SK-N-DZ (cell line): ENCODE measurements at places on chromosomes 12 and 14.

GRCh38 chr14:50022661-50023060 is 93.7 kb downstream of the VCPKMT start:
- DNase-seq: no peak

DNA sequence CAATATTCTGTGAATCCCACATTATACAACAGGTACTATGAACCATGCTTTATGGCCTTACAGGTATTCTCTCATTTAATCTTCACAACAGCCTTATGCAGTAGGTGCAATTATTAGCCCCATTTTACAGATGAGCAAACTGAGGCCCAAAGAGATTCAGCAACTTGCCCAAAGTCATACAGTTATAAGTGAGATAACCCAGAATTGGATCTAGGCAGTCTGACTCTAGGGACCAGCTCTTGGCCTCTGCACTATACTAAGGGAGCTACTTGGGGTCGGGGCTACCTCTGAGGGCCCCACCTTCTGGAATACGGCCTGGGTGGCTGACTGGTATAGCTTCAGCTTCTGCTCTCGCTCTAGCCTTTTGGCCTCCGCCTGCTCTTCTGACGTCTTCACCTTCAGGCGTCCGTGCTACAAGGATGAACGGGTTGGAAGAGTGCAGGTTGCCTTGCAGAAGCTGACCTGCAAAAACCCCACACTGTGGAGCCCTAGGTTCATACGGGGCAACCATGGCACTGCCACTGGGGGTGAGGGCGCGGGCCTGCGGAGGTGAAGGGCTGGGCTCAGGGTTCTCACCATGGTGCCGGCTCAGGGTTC is 762 bp downstream of the RABGGTA start:
- DNase-seq: no peak

GRCh38 chr14:82536566-82536965 is 1002.9 kb upstream of the SEL1L start:
- no peak for DNase-seq

DNA sequence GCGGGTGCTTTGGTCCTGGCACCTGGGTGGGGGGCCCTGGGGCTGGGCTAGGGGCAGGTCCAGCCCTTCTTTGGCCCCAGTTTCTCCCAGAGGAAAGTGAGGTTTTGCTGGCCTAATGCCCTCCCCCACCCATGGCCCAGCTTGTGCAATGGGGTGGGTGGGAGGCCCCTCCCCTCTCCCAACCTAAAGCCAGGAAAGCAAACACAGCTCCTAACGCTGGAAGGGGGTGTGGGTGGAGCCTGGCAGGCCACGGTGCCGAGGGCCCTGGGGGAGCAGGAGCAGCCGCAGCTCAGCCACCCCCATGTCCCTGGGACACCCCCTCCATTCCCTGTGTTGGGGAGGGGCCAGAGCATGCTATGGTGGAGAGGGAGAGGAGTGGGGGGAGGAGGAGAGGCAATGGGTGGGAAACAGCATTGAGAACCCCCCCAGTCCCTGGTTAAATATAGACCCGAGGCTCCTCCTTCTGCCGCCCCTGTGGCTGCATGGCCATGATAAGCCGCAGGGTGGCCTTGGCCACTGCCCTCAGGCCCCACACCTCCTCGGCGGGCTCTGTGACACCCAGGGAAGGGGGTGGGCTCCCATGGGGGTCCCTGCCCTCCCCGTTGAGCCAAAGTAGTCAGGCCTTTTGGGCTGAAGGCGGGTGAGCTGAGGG is 4.7 kb downstream of the EXOC3L4 start:
- DNase-seq: no peak

DNA sequence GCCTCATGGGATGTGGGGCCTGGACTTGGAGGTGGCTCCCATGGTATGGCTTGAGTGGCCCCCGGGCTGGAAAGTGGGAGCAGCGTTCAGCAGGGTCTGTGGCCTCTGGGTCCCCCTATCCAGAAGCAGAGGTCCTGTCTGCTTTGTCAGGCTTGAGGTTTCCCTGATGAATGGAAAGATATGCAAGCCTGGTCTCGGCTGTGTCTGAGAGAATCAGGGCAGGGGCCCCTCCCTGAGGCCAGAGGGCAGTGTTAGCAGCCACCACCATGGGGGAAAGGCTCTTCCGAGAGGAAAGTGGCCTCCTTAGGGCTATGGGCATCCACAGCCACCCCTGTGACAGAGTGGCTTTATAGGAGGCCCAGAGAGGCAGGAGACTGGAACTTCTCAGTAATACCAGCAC is 128.2 kb downstream of the VRK1 start:
- peak; percentile 48 for DNase-seq

DNA sequence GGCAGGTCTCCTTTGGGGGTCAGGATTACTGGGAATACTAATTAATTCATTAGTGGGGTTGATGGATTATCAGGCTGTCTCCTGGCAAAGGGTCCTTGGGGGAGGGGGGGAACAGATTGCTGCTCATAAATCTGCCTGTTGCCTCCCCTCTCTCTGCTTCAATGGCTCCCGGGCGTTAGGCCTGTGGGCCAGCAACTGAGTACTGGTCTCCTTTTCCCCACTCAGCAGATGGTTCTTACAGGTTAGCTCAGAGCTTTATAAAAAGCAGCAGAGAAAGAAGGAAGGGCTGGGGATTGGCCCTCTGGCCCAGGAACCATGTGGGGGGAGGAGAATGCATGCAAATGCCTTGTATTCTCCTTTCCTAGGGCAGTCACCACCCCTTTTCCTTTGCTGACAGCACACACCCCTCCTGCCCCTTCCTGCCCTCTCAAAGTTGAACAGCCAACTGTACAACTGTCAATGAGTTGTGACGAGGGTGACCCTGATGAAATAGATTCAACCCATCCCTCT is 2.3 kb upstream of the NEUROD4 start:
- no peak for DNase-seq

- no peak for DNase-seq
These were observed 314.8 kb upstream of the FKBP4 start for GRCh38 chr12:2479851-2480535.

DNA sequence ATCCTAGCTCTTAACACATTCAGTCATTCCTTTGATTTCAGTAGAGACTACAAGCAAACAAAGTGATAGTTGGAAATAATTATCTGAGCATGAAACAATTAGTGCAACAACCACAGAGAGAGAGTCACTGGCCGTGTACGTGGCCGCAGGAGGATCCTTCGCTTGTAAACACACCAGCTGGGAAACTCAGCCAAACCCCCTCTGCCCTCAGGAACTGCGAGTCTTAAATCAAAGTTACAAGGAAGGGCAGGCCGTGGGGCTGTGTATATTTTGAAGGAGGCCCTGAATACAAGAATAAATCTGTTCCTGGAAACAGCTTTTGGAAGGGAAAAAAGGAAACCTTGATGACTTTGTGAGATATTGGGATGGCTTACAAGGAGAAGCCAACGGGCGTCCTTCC is 164.5 kb downstream of the ANO2 start:
- DNase-seq: no peak

DNA sequence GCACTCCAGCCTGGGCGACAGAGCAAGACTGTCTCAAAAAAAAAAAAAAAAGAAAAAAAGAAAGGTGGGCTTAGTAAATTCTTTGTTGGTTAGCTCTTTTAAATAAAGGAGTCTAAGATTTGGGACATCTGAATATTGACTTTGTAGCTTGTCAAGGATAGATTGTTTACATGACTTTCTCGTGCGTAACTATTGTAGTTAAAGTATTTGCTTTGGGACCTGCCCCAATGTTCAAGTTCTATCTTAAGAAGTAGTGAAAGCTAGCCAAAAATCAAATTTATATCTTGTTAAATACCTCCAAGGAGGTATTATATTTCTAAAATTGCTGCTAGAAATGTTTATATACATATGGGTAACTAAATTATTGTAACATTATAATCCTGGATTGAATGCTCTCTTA is 32.4 kb downstream of the PTPN21 start:
- DNase-seq: no peak

GRCh38 chr12:19688532-19688931 is 249.2 kb downstream of the AEBP2 start:
- no peak for DNase-seq

DNA sequence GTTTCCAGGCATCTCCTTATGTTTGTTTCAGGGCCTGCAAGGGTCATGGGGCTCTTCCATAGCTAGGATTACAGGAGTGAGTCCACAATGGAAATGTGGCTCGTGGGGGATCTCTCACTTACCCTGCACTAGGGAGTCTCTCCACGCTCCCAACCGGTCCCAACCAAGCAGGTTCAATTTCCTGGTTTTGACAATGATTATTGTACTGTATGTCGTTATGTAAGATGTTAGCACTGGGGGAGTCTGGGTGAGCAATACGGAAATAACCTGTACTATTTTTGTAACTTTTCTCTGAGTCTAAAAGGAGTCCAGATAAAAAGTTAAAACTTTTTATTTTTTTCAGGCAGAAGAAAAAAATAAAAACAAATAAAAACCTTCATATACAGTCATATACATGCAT is 325.7 kb upstream of the RGS6 start:
- no peak for DNase-seq

DNA sequence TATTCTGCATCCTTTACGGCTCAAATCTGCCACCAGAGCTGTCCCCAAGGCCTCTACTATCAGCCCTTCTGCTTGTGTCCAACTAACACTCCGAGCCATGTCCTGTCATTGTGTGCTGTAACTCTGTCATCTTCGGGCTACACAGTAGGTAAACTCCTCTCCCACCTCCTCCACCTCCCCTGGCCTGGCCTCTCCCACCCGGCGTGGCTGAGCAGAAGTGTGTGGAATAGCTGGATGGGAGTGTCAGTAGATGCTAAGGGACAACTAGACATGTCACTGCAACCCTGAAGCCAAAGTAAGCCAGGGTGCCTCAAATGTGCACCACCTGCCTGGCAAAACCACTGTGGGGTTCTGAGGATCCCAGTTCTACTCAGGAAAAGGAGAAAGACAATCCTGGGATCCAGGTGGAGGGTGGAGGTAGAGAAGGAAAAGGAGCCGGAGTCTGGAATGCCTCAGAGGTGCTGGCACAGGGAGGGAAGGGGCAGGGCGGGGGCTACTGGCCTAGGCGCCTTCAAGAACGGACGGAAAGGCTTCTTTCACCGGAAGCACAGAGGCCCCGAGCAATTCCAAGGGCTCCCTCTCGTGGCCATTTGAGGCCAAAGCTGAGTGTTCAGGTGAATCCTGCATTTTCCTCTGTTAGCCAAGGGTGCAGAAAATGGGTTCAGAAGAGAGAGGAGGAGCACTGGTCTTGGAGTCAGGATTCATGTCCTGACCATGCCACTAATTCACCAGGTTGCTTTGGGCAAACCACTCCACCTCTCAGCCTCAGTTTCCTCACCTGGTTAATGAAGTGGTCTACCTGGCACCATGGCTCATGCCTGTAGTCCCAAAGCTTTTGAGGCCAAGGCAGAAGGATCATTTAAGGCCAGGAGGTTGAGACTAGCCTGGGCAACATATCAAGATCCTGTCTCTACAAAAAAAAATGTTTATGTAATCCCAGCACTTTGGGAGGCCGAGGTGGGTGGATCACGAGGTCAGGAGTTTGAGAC is 20.5 kb upstream of the FAM181A start:
- peak; percentile 63 for DNase-seq

GRCh38 chr12:51124504-51124903 is 41.1 kb upstream of the CSRNP2 start:
- DNase-seq: no peak

GRCh38 chr14:92259613-92260357 is 63.2 kb upstream of the SLC24A4 start:
- DNase-seq: no peak

- no peak for DNase-seq
These were observed 111.5 kb upstream of the BCL2L14 start for GRCh38 chr12:11959117-11959823.

DNA sequence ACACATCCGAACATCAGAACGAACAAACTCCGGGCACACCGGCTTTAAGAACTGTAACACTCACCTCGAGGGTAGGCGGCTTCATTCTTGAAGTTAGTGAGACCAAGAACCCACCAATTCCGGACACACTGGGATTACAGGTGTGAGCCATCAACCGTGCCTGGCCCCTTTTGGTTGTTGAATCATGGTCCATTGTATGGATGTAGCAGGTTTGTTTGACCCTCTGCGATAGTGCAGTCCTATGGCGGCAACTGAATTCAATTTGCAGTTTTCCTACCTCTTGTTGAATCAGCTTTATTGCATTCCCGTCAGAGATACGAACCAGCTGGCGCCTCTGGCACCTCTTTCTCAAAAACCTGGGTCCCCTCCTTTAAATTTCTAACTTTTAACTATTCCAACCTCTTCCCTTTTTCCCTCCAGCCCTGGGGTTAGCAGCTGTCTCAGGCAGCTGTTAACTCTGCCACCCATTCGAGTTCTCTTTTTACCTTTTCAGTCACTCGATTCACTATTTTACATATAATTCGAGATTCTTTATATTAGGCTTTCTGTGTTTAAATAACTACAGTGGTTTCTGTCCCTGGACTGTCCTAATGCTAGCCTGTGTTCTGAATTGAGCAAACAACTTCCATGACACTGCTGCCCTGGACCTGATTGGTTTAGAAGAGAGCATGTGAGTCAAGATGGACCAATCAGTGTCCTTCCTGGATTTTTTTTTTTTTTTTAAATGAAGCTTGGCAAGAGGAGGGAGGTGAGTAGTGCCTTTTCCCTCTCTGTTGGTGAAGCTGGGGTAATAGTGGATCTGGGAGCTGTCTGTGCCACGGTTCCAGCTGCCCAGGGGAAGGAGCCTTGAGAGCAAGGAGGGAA is 261.5 kb downstream of the PCNX1 start:
- DNase-seq: no peak

- no peak for DNase-seq
These were observed 17.4 kb downstream of the TIMELESS start for GRCh38 chr12:56431850-56432249.

DNA sequence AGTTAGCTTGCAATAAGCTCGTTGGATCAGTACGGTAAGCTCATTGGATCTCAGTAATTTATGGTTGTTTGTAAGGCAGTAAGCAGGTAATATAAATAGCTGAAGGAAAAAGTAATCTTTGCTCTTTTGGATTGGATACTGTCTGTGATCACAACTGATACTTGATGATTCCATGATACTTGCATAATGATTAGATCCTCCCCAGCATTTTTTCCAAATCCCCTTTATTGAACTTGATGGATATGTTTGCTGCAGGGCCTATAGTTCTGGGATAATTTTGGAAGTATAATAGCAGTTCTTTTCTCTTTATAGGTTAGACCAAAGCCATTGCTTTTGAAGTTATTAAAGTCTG is 5.2 kb downstream of the MDM2 start:
- DNase-seq: no peak

DNA sequence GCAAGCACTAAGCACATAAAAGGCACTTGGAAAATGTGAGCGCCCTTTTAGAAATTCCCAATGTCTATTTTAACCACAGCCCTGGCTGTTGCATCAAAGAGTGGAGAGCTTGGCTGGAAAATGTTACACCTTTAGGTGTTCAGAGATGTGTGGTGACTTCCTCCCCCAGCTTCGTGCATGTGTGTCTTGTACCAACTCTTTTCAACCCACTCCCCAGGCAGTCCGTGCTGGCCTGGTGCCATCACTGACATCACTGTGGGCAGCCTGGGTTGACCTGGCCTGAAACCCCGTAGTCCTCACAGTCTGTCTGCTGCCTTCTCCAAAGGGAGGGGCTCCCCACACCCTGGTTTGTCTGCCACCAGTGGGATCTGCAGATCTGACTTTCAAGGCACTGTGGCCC is 101.8 kb downstream of the SCARB1 start:
- DNase-seq: no peak

- DNase-seq: no peak
These were observed 48.7 kb downstream of the DLK1 start for GRCh38 chr14:100775351-100775830.
